Left ventricle myocardium inferior (tissue), 1 donor: ENCODE measurements at places on chromosomes 3 and 15.

- DNase-seq: no peak
Measured at GRCh38 chr3:38026856-38027255, 2.6 kb downstream of the PLCD1 start.

DNA sequence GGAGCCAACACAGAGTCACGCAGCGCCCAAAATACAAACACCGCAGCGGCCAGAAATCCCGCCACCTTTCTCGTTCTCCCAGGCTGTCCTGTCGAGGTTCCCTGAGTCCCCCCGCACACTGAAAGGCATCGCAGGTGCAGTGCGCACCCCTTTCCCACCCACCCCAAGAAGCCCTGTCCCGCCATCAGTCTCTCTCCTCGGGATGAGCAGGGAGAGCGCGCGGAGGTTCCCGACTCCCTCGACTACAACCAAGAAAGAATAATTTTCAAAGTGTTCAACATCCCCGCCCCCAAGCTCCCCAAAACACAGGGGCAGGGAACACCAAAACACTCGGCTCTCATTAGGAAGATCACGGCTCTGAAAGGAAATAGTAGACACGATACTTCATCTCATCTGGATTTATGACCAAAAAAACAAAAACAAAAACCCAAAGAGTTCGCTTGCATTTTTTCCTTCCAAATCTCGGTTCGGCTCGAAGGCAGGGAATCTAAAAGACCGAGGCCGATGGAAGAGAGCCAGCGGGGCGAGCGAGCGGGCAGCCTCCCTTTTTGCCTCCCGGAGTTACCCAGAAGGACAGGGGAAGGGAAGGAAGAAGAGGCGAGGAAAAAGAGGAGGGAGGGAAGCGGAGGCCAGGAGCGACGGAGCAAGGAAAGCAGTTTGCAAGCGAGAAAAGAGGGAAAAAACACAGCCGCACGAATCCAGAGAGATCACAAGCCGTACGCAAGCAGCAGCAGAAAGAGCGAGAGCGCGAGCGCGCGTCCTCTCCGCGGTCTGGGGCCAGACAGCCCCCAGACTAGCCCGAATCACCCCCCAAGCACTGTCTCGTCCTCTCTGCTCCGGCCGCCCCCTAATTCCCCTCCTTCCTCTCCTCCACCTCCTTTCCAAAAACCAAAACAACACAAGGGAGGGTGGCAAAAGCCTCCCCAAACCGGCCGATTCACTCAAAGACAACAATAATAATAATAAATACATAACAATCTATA lies 808 bp downstream of the BCL6 start:
- peak; percentile 48 for DNase-seq

- DNase-seq: no peak
Measured at GRCh38 chr3:101667331-101667730, 9.6 kb downstream of the ZBTB11 start.

DNA sequence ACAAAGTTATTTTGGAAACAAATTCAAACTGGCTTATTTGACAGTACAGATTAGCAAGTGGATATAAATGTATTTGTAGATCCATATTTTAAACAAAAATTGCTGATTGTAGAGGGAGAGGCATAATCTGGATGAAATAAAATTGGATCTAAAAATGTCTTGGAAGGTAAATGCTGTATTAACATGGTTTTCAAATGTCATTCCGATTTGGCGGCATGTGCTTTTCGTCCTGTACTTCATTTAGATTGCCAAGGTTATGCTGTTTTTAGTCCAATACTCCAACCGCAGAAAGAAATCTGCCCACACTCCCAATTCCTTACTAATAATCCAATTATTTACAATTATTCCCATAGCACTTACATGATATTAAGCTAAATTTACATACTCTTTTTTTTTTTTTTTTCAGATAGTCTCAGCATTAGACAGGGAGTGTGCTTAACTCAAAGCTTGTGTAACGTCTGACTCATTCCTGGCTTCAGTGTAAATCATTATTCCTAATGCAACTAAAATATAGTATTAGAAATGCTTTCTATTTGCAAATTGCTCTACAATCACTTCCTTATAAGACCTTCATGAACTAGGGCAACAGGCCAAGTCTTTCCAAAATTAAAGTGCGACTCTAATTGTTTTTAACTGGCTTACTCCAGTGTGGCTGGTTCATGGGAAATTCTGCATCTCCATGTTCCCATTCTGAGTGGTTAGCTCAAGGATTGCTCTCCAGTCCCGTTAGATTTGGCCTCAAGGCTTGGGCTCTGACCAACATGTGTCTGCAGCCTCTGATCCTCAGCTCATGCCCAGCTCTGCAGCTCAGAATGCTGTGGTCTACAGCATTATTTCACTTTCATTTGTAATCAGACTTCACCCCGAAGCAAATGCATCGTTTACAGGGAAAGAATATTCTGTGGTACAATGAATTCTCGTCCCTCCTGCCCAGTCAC lies 103.9 kb downstream of the FBN1 start:
- no peak for DNase-seq

- DNase-seq: no peak
Measured at GRCh38 chr3:9901967-9902366, 681 bp upstream of the IL17RE start.
